ENCODE measurements at places on chromosomes 11 and 22.

- DNase-seq, result no peak
These were observed 54.6 kb downstream of the LRRC32 start for GRCh38 chr11:76615950-76616349.

DNA sequence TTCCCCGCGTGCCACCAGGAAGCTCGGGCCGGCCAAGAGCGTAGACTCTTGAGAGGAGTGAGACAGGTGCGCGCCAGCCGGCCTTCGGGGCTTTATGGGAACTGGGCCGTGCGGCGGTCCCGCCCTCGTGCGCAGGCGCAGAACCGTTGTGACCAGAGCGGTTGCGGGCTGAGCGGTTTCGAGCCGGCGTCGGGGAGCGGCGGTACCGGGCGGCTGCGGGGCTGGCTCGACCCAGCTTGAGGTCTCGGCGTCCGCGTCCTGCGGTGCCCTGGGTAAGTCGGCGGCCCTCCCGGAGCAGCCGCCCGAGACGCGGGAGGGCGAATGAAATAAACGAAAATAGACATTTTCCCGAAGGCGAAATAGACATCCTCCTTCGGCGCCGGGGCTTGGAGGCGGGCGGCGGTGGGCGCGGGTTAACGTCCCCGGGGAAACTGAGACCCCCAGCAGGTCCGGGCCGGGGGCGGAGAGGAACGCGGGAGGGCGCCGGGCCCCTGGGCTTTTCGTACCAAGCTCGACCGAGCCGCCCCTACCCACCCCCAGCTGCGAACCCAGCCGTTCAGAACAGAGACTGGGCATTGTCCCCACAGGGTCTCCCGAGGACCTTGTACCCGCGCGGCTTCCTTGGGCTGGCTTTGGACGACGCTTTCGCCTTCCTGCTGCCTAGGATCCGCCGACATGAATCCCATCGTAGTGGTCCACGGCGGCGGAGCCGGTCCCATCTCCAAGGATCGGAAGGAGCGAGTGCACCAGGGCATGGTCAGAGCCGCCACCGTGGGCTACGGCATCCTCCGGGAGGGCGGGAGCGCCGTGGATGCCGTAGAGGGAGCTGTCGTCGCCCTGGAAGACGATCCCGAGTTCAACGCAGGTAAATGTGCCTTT, at the start of gene ASRGL1:
TSS of gene ASRGL1 (plus strand) at position 146 of the 879 bp plus-strand sequence. CDS start at position 676, 530 bp downstream.
- no peak for DNase-seq

DNA sequence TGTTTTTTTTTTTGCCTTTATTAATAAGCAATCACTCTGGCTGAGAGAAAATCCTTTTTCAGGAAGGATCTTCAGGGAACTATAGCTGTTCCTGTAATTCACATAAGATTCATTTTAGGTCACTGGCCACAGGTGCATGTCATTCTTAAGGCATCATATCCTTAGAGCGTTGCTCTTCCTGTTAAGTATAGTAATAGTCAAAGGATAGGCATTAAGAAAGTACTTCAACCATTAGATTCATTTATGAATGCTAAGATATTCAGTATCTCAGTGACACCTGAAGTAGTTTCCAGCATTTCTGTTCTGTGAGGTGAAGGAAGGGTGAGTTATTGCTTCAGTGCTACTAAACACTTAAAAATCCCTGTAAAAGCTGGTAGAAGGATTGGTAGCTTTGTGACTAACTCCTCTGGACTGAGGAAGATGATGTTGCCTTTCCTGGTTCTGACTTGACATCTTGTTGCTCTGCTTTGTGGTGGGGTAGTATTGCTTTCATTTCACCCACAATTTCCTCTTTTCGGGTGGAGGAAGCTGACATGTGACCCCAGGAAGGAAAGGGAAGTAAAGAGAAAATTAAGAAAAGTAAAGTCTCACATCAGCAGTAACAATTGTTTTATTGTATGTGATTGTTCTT, 34.7 kb downstream of the RNF169 start:
- DNase-seq, result peak; percentile 35

- DNase-seq, result peak; percentile 10
These were observed 466.2 kb downstream of the SOX6 start for GRCh38 chr11:15890031-15890713.

DNA sequence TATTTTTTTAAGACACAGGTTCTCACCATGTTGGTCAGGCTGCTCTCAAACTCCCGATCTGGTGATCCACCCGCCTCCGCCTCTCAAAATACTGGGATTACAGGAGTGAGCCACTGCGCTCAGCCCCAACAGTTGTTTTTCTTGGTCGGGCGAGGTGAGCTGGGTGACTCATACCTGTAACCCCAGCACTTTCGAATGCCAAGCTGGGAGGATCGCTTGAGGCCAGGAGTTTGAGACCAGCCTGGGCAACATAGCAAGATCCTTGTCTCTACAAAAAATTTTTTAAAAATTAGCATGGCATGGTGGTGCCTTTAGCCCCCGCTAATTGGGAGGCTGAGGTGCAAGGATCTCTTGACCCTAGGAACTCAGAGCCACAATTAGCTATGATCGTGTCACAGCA, 7.0 kb upstream of the NF2 start:
- DNase-seq, result no peak
